ENCODE measurements at places on chromosomes 13 and 19.

DNA sequence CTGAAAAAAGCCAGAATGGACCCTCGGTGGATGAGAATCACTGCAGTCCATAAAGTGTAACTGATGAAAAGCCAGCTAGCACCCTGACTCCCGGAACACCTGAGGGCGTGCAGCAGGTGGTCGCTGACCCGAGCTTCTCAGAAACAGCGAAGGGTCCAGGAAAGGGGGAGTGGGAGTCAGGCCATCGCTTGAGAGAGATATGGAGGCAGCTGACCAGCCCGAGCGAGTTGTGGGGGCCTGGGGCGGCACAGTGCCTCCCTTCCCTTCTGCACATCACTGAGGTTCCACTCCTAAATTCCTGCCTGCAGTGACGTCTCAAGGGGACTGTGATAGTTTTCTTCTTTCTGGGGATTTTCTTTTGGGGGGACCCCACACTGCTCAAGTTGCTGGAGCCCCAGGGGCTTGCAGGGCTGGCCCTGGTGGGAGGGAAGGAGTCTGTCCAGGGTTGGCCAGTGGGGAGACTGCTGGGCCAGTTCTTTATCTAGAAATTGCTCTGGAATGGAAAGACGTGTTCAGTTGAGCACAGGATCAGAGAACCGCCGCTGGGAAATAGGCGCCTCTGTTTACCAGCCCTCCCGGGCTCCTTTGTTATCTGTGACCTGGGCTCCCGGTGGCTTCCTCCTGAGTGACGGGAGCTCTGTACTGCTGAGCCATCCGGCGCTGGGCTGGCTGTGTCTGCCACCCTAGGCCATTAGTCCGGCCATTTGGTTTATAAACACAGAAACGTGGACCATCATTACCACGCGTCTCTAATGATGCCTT lies 71.3 kb downstream of the RAB20 start:
- no peak for DNase-seq

DNA sequence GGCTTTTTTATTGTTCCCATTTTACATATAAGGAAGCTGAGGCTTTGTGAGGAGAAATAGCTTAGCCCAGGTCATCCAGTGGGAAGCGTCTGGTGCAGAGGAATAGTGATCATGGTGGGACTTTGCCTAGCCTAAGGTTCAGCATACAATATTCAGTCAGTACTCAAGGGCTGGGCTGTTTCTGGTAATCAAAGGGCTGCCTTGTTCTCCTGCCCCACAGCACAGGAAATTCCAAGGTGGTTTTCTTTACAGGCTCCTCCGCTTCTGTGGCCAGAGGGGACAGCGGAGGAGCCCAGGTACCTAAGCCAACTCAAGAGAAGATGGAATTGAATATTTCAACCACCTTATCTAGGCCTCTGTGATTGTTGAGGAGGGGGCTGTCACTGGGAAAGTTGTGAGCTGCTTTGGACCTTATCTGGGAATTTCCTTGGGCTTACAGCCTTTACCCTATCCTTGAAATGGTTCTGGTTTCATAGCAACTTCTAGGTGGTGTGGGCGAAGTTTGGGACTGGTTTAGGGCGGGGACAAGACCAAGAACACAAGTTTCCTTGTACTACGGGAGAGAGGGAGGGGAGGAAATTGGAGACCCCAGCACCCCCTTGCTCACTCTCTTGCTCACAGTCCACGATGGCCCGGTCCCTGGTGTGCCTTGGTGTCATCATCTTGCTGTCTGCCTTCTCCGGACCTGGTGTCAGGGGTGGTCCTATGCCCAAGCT lies at the start of gene MIA:
MIA (plus strand) TSS at position 606 of the 716 bp plus-strand sequence; CDS start at position 628, 22 bp downstream.
- DNase-seq: no peak

DNA sequence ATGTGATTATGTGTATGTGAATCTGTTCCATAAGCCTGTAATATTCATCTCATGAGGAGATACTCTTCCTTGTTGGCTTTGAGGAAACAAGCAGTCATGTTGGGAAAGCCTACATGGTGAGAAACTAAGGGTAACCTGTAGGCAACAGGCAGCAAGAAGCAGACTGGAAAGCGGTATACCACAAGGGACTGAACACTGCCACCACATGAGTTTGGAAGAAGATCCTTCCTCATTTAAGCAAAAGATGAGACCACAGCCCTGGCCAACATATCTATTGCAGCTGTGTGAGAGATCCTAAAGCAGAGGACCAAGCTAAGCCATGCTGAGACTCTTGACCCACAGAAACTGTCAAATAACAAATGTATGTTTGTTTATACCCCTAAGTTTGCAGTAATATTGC lies 134.8 kb downstream of the B3GLCT start:
- DNase-seq: no peak

DNA sequence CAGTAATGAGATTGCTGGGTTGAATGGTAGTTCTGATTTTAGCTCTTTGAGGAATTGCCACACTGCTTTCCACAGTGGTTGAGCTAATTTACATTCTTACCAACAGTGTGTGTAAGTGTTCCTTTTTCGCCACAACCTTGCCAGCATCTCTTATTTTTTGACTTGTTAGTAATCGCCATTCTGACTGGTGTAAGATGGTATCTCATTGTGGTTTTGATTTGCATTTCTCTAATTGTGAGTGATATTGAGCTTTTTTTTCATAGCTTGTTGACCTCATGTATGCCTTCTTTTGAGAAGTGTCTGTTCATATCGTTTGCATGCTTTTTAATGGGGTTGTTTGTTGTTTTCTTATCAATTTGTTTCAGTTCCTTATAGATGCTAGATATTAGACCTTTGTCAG lies 245.0 kb downstream of the MTUS2 start:
- no peak for DNase-seq

DNA sequence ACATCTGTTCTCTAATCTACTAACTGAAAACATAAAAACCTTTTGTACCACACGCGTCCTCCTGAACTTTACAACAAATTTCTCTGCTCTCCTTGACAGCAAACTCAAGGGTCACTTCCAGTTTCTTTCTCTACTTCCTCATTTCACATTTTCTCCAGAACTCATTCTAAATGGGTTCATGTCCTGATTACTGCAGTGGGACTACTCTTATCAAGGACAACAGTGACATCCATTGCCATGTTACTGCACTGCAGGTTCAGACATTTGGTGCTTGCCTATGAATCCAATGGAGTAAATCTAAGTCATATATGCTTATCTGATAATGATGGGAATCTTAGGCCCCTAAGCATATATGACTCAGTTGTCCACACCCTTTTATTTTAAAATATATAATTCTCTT lies 35.3 kb downstream of the FPR3 start:
- DNase-seq: no peak

- DNase-seq: no peak
These were observed 72.4 kb upstream of the RGCC start for GRCh38 chr13:41384749-41385503.

- DNase-seq: no peak
These were observed 2.9 kb downstream of the UBL3 start for GRCh38 chr13:29847501-29847983.

DNA sequence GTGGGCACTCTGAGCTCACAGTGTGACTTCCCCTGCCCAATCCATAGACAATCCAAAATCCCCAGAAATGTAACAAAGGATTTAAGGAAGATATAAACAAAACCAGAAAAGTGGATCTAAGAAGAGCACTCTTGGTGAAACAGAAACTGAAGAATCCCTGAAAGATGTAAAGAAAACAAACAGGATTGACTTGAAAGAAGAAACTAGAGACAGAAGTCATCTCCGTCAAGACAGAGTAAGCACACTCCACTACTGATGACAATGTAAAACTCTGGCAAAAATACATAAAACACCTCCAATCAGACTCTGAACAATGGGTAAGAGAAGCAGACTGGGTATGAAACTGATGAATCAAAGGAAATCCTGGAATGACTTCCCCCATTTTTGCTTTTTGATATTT lies 13.5 kb downstream of the TUBGCP3 start:
- DNase-seq: no peak

GRCh38 chr19:49071860-49072547 lies 495 bp downstream of the KCNA7 start:
- DNase-seq: no peak

DNA sequence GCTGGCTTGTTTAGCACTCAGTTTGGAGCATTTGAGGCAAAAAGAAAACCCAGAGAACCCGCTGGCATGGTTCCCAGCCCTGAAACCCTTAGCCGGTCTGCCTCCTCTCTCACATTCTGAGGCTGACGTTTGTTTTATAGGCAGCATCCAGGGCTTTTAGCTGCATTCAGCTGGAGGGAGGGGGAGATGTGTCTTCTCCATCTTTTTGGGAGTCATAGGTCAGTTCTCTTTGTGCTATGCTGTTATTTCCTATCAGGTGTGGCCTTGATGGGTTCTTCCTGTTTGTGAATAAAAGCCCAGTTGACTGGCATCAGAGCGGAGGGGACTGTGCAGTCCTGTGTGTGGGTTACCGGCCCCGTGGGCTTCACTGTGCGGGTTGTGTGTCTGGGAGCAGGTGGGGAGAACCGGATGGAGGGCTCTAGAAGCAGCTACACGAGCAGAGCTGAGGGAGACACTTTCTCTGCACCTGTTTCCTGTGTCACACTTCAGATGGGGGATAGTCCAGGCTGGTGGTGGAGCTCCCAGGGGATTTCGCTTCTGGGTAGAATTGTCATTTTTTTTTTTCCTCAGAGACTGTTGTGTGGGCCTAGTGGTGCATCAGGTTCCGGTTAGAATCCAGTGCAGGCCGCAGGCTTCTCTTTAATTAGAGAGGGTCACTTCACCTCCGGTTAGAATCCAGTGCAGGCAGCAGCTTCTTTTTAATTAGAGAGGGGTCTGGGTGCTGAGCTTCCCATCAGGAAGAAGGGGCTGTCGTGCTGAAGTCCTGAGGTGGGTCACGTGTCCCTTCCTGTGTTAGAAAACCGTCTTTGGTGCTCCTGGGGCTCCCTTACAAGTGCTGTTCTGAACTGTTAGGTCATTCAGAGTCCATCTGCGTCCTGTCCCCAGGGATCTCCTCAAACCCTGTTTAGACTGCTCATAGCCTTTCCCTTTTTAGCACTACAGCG lies 69.6 kb downstream of the ARHGEF7 start:
- no peak for DNase-seq

- DNase-seq: no peak
These were observed 7.1 kb downstream of the FUZ start for GRCh38 chr19:49805822-49806619.

- no peak for DNase-seq
These were observed 3.2 kb downstream of the MCF2L start for GRCh38 chr13:112972258-112972657.

DNA sequence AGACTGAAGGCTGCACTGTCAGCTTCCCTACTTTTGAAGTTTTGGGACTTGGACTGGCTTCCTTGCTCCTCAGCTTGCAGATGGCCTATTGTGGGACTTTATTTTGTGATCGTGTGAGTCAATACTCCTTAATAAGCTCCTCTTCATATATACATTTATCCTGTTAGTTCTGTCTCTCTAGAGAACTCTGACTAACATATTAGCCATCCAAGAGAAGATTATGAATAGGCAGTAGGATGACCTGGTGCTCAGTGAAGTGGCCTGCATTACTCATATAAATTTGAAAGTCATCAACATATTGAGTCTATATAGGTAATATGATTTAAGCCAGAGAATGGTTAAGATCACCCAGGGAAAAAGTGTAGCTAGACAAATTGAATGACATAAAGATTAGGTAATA lies 136.3 kb upstream of the UFM1 start:
- no peak for DNase-seq

DNA sequence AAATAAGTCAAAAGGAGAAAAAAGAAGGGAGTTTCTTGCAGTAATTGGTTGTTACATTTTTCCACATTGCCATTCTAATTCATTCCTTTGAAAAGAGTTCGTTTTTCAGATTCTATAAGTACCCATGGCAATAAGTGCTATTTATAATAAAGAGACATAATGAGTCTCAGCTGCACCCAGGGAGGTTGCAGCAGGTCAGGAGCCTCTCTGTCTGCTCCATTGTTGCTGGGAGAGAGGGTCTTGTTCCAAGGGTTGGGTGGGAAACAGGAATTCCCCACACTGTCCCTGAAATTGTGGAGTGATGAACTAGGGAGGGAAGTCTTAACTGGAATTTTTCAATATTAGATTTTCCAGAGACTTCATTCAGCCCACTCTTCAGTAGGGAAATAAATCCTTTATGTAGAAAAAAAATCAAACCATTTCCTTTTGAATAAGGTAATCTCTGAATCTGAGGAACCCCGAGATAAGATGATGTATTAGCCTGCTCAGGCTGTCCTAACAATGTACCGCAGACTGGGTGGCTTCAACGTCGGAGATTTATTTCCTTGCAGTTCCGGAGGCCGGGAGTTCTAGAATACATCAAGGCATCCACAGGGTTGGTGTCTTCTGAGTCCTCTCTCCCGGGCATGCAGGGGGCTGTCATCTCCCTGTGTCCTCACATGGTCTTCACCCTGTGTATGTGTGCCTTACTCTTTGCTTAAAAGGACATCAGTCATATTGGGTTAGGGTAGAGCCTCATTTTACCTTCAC lies 342.7 kb upstream of the TMTC4 start:
- no peak for DNase-seq

GRCh38 chr13:98528663-98529064 lies 48.2 kb downstream of the STK24 start:
- no peak for DNase-seq

- no peak for DNase-seq
These were observed 42.2 kb upstream of the MRI1 start for GRCh38 chr19:13722146-13722545.

GRCh38 chr13:49071341-49071937 lies 95.7 kb downstream of the FNDC3A start:
- DNase-seq: no peak

GRCh38 chr13:110799246-110800236 lies 86.0 kb downstream of the ING1 start:
- DNase-seq: peak; percentile 73

DNA sequence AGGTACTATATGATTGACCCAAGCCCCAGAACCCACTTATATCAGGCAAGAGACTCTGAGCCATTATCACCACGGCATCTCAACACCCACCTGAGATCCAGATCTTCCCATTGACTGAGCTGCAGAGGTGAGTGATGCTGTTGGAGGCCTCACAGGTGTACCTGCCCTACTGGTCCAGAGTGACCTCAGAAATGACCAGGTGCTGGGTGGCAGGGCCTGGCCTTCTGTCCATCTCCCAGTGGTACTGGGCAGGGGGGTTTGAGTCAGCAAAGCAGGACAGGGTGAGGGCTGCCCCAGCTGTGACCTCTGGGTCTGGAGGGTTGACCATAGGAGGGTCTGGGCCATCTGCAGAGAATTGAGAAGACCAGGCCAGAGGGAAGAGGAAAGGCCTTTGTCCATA lies 13.2 kb upstream of the CEACAM20 start:
- no peak for DNase-seq

GRCh38 chr19:58513694-58514563 lies 2.1 kb upstream of the SLC27A5 start:
- DNase-seq: peak; percentile 26

GRCh38 chr13:105153611-105154010 lies 1381.9 kb downstream of the EFNB2 start:
- no peak for DNase-seq

DNA sequence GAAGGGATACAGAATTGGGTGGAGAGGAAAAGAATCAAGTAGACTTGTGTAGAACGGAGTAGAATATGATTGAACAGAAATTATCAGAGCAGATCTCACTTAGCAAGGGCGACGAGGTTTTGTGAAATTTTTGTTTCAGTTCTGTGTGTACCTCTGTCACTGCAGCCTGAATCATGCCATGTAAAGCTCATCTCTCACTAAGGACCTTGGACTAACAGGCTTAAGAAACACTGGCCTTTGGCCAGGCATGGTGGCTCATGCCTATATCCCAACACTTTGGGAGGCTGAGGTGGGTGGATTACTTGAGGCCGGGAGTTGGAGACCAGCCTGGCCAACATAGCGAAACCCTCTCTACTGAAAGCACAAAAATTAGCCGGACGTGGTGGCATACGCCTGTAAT lies 62.6 kb downstream of the MYH14 start:
- DNase-seq: no peak

GRCh38 chr19:38093154-38093553 lies 130.9 kb downstream of the DPF1 start:
- no peak for DNase-seq

- peak; percentile 73 for DNase-seq
These were observed 15.3 kb upstream of the GPR183 start for GRCh38 chr13:99322297-99323103.

Measured in BJ (cell line).